ENCODE measurements at places on chromosomes 2 and 18. TPM values are rescaled to one million over a fixed set of nuclear protein-coding genes. Genes with fewer than 3 reads are reported as not detected.

The SEMA4C gene
- total RNA-seq, result 18.6 TPM

The KANSL1L gene
- 0.66 TPM for total RNA-seq

The AP1S3 gene
- 27.8 TPM for total RNA-seq

The RABL2A gene
- total RNA-seq, result 8.4 TPM

The SLC11A1 gene
- 0.21 TPM for total RNA-seq

The COL3A1 gene
- total RNA-seq, result 0.22 TPM

The ALPP gene
- 18.1 TPM for total RNA-seq

The UBXN2A gene
- 21.1 TPM for total RNA-seq

The SLC4A3 gene
- 3.6 TPM for total RNA-seq

The ABCB11 gene
- 0.01 TPM for total RNA-seq

The DNAH7 gene
- 1.2 TPM for total RNA-seq

The GULP1 gene
- 26.7 TPM for total RNA-seq

The C2orf15 gene
- 0.51 TPM for total RNA-seq

The CCDC148 gene
- 0.62 TPM for total RNA-seq

The DSG4 gene
- total RNA-seq, result not detected

The TOGARAM2 gene
- 0.20 TPM for total RNA-seq

The L3MBTL4 gene
- total RNA-seq, result 0.05 TPM

The KIAA2012 gene
- total RNA-seq, result not detected

The ALPG gene
- total RNA-seq, result 0.42 TPM

The UGT1A5 gene
- 0.09 TPM for total RNA-seq

The KCNG3 gene
- total RNA-seq, result 0.67 TPM

The SERPINB11 gene
- 0.03 TPM for total RNA-seq

The IL36A gene
- not detected for total RNA-seq

The NT5C1B gene
- total RNA-seq, result not detected

The CCL20 gene
- total RNA-seq, result 6.9 TPM

The IL36RN gene
- 0.02 TPM for total RNA-seq

The ATP6V1B1 gene
- total RNA-seq, result 2.3 TPM

The ECEL1 gene
- total RNA-seq, result 0.23 TPM

The MTA3 gene
- total RNA-seq, result 29.2 TPM

The GPR55 gene
- total RNA-seq, result not detected

The UGT1A4 gene
- not detected for total RNA-seq

Measured in A549 treated with AZD2906 at 1 μM for 4 hours (cell line).